ENCODE measurements at places on chromosomes 5 and 9.

DNA sequence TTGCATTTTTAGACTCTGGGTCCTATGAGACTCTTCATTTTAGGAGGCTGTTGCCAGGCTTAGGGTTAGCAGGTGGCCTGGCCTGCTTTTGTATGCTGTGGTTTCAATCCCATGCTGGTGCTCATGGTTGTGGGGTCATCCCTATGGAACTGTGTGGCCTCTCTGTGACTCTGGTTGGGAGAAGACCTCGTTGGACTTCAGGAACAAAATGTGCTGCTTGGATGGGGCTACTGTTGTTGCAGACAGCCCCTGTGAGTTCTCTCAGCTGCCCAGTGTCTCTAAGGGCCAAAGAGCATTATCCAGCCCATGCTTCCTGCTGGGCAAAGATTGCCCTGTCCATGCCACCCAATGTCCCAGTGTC, 169.5 kb upstream of the S1PR3 start:
- DNase-seq: no peak

GRCh38 chr9:132011896-132012295, 67.8 kb downstream of the MED27 start:
- DNase-seq: no peak

DNA sequence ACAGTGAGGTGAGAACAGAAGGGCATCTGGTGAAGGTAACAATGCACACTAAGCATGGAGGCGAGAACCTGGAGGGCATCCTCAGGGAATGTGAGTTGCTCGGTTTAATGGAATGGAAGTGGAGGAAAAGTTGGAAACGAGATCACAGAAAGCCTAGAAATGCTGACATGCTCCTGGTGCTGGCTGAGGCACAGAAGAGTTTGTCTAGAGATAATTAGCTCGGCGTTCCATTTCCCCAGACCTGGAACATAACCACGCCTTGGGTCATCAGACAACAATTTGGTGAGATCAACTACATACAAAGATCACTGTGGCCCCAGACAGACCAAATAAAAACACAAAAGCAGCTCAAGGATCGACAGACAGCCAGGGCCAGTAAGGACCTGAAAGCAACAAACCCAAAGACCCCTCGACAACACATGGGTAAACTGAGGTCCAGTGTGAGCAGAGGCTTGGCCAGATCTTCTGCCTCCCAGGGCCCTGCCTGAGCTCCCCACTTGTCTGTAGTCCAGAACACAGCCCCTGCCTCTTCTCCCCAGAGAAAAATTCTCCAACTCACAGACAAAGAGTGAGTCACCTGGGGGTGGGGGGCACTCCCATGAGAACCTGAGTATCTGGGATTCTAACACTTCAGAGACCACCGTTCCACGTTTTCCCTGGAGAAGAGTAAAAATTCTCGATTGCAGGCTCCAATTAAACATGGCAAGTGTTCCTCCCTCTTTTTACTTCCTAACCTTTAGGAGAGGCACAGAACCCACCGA, 52.5 kb downstream of the SHB start:
- no peak for DNase-seq

DNA sequence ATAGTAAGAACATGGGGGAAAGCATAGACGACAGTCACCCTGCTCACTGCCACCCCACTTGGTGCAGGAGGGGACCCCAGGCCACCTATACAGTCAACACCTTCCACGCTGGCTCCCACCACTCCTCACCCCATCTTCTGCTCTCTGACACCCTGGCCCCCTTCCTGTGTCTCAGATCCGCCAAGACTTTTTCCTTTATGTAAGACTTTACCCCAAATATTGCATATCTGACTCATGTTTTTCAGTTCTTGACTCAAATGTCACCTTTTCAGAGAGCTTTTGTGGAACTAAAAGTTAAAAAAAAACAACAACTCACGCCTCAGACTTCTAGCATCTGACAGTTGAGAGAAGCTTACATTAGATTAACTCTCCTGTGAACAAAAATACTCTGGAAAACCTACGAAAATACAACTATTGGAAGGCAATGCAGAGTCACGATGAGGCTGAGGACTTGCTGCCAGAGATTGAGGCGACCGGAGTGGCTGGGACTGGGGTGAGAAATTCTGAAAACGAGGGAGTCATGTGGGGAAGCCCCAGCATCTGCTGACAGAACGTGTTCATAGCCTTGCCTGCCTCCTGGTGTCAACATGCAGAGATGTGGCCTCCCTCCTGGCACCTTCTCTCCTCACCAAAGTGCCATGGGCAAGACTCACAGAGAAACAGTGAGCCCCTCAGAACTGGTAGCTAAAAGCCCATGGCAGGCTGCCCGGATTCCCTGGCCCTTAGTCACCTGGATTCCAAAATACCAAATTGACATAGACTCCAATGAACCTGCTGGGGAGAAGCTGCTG, 22.4 kb upstream of the FCN2 start:
- DNase-seq: no peak

DNA sequence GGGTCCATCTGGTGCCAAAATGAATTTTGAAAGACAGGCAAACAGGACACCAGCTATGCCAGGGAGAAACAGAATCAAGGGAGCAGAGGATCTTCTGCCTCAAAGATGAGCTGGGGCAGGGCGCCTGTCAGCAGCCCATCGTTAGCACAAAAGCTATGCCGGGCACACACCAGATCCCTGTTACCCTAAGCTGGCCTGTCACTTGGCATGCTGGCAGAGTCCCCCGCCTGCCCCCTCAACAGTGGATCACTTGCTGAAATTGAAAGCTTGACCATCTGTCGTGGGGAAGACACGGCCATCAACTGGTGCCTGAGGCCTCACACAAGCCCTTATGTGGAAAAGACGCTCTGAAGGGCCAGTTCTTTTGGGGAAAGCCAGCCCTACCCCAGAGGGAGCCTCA, 256.4 kb downstream of the EBF1 start:
- no peak for DNase-seq

GRCh38 chr9:97820373-97820772, 32.7 kb upstream of the FOXE1 start:
- no peak for DNase-seq

GRCh38 chr5:171315386-171315891, 6.4 kb downstream of the TLX3 start:
- no peak for DNase-seq

GRCh38 chr9:97980479-97980803, 2.7 kb upstream of the ANP32B start:
- DNase-seq: no peak

DNA sequence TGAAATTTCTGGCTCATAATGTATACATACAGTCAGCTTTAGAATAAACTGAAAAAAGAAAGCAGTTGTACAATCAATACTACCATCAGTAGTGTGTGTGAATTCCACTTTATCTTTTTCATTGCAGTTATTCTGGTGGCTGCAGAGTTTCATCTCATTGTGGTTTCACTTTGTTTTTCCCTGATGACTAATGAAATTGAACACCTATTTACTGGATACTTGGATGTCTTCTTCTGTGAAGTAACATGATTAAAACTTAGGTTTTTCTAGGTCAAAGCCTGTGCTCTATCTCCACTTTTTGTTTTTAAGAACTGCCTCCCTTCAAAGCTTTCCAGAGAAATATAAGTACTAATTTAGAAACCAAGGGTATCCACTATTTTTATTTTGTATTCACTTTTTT, 174.3 kb downstream of the TRPM3 start:
- no peak for DNase-seq

- DNase-seq: no peak
These were observed 19.0 kb downstream of the ATOX1 start for GRCh38 chr5:151739395-151739794.

- DNase-seq: no peak
These were observed 41.4 kb upstream of the DNAH5 start for GRCh38 chr5:13985731-13986418.

DNA sequence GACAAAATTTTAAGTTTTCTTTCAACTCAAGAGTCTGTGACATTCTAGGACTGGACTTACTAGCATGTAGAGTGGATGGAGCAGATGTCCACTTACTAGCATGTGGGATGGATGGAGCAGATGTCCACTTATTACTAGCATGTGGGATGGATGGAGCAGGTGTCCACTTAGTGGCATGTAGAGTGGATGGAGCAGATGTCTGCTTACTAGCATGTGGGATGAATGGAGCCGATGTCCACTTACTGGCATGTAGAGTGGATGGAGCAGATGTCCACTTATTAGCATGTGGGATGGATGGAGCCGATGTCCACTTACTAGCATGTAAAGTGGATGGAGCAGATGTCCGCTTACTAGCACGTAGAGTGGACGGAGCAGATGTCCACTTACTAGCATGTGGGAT, 2.4 kb downstream of the SLC36A1 start:
- DNase-seq: no peak

GRCh38 chr5:140734354-140734753, 34.1 kb downstream of the ZMAT2 start:
- no peak for DNase-seq

DNA sequence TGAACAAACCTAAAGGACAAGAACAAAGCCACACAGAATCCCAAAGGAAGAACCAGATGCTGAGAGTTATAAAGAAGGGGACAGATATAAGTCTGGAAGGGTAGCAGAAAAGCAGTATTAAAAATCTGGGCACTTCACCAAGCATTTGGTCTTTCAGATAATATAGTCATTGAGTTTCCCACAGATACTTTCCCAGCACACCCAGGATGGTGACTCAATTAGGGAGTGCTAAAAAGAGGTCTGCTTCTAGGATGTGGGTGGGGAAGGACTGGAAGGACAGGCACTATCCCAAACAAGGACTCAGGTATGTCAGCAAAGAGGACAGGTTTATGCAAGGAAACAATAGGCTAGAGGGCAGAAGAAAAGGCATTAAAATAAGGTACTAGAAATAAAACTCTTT, 59.3 kb downstream of the DIAPH1 start:
- no peak for DNase-seq

DNA sequence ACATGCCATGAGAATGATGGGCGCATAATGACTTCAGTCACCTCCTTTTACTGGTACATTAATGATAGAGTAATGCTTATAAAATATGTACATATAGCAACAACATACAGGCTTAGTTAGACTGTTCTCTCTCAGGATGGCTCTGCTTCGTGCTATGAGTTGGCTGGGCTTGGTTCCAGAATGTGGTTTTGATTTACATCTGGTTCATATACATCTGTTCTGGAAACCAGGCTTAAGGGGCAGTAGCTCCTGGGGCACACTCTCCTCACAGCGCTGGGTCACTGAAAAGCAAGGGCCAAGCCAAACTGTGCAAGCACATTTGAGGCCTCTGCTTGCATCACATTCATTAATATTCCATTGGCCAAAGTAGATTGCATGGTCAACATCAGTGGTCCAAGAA, 44.9 kb downstream of the PCSK1 start:
- DNase-seq: no peak

- no peak for DNase-seq
These were observed 62.8 kb upstream of the LMX1B start for GRCh38 chr9:126550891-126551351.

DNA sequence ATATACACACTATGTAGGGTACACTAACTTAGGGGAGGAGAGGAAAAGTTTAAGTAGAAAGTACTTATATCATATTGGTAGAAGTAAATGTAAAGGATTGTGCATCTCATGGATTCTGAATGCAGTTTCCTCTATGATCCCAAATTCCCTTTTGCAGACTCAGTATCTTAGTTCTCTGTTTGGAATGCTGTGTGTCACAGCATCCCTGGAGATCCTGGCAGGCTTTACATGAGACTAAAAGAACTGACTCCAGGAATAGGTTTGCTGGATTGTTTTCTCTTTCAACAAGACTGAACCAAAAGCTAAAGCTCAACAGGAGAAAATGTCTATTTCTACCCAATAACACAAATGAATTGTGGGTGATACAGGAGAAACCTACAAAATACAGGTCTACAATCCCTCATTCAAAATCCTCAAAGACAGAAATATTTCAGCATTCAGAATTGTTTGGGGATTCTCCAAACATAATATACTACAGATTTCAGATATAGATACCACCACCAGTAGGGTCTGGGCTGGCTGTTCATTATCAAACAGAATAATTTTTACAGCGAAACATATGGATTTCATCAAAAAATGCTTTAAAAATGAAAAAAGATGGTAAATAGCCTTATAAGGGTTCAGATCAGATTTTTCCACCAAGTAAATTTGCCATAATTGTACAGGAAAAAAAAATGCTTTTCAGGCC, 324.7 kb upstream of the GRAMD2B start:
- DNase-seq: no peak

GRCh38 chr9:101131326-101131725, 102.8 kb downstream of the PLPPR1 start:
- no peak for DNase-seq

GRCh38 chr9:5042661-5043178, 57.6 kb downstream of the JAK2 start:
- DNase-seq: no peak

DNA sequence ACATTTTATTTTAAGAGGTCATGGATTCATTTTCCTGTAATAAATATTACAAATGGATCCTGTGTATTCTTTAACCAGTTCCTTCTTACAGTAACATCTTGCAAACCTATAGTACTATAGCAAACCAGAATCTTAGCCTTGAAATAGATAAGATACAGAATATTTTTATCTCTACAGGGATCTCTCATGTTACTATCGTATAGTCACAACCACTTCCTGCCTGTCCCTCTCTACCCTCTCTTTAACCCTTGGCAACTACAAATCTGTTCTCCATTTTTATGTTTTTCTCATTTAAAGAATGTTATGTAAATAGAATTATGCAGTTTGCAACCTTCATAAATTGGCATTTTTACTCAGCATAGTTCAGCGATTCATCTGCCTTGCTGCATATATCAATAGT, 454.0 kb downstream of the DIRAS2 start:
- no peak for DNase-seq

DNA sequence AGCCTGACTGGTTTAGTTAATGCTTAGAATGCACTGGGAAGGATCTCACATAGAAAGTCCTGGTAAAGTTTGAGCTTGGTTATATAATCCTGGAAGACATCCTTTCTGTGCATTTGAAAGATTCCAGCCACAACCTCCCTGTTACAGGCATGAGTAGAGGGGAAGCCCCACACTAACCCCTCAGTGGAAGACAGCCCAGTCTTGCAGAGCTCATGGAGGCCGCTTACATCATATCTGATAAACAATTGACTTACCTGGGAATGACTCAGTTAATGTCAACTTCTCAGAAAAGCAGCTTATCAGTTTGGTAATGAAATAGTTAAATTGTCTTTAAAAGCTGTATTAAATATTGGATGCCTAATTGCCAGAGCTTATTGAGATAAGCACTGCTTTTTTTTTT, 28.1 kb upstream of the PDE8B start:
- no peak for DNase-seq

DNA sequence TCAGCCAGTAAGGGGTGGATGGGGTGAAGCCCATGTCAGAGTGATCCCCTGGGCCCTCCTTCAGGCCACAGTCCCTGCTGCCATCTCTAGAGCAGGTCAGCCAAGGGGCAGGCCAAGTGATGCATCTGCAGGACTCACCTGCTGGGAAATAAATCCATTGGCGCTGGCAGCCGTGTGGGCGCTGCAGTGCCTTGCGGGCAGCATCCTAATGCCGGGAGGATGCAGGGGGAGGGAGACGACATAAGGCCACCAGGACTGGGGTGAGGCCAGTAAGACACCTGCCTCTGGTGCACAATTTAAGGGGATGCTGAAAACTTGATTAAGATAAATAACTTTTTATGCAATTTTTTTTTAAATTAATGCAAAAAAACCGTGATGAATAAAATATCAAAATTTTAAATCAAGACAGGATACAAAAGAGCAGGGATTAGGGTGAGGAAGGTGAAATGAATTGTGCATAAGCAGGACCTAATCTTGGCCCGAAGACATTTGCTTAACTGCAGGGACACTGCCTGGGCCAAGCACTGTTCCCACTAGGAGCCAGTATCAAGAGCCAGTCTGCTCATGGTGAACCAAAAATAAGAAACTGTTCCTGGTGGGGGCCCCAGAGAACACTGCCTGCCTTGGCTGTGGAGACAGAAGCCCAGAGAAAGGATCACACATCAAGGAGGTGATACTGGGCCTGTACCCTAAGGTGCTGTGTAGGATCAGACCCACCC, 67.5 kb upstream of the CPLX2 start:
- no peak for DNase-seq
